Activated CD4-positive, alpha-beta T cell treated with anti-CD3 and anti-CD28 coated beads, Interleukin-2, amount 10 ng/mL, durations not matched to agents 7 days and 5 days (primary cell): ENCODE measurements at places on chromosomes 6 and 20.
A peak's percentile ranks its signal among the peaks of the same experiment; 100 is the strongest.

- DNase-seq, result no peak
These were observed 181.6 kb downstream of the OTOR start for GRCh38 chr20:16929756-16930155.

- no peak for DNase-seq
These were observed 3.1 kb downstream of the FBXL4 start for GRCh38 chr6:98944598-98945081.

DNA sequence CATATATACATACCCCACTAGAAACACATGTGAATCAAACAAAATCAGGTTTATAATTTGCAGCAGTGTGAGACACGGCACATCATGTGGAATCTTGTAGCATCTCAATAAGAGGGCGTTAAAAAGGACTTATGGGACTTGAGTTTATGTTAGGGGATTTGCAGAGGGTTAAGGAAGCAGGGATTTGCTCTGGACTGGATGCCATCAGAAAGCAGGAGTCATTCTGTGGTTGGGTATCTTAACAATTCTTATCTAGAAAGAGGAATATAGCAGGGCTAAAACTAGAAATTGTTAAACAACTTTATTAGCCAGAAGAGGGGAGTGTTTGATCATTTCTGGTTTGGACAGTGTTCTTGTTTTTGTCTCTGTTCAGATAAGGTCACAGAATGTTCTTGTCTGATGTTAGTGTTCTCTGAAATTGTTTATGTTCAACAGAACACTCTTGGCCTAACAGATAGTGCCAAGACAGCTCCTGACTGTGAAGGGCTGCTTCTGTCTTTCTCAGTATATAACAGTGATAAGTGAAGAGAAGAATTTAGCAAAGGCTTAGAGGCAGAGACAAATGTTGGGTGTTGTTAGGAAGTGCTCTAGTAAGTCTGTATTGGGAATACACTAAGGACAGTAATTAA is 39.2 kb downstream of the LIN28B start:
- no peak for DNase-seq

- DNase-seq, result no peak
These were observed 40.8 kb downstream of the SNRNP48 start for GRCh38 chr6:7630792-7631191.

- no peak for DNase-seq
These were observed 162.7 kb upstream of the SUPT3H start for GRCh38 chr6:45540375-45540920.

DNA sequence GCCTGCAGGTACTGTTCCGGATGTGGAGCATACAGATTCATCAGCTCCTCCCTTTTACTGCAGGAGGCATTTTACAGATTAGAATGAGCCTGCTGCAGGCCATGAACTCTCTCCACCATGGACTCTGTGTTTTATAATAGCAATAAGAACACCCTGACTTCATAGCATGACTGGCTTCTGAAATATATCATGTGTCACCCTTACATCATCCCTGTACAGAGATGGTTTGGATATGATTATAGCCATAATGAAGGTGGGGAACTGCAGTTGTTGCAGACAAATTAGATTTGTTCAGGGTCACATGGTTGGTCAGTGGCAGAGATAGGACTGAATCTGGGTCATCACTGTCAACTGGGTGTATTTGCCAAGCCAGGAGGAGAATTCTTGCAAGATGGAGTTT is 100.7 kb downstream of the FOXO3 start:
- DNase-seq, result no peak

DNA sequence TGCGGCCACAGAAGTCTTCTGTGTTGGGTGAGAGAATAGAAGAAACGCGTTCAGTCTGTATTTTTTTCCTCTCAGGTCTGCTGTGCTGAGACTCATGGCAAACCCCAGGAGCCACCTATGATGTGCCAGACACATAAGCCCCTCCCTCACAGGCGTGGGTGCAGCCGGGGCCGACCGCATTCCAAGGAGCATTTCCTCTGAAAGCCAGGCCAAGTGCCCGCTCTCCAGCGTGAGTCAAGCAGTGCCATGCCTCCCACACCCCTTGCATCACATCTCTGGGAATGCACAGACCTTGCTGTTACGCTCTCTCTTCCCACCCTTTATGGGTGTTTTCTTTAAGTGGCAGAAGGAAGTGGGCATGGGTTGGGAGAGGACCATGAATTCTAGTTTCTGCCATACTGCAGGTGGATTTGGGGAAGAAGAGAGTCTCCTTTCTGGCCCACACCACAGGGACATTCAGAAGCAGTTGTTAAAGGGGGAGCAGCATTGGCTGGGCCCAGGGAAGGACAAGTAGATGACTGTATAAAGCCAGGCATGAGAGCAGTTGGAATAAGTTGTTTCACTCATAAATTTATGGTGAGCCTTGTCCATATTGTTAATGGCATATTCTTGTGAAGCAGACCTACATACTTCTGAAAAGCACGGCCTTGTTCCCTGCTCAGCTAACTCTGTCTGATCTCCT is 37.1 kb upstream of the TFAP2A start:
- DNase-seq, result no peak

DNA sequence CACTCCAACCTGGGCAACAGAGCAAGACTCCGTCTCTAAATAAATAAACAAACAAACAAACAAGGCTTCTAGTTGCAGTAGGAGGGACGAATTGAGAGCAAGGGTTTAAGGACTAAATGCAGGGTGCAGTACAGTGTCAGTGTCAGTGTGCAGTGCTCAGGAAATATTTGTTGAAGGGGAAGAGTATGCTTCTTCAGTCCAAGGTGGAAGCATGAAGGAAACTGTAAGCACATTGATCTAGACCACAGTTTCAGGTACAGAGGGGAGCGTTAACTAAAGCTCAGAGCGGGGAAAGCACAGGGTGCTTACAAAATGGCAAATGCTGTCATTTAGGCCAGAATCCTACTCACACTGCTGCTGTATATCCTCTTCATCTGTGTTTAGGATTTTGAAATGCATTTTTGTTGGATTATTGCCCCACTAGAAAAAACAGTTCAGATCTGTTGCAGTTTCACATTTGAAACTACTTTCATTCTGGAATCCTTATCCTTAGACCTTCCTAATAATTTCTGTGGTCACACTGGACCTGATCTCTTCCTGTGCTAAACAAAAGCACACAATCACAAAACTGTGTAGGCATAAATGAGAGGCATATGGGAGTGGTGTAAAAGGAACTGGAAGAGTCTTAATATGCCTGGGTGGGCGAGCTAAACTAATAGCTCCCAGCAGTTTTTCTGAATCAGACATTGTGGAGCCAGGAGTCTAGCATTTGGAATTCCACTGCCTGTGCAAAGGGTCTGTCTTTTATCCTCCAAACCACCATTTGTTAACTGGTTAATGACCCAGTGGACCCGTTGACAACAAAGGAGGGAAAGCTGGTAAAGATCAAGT is 41.4 kb downstream of the CBFA2T2 start:
- DNase-seq, result no peak

GRCh38 chr20:10954137-10954840 is 280.5 kb upstream of the JAG1 start:
- no peak for DNase-seq

DNA sequence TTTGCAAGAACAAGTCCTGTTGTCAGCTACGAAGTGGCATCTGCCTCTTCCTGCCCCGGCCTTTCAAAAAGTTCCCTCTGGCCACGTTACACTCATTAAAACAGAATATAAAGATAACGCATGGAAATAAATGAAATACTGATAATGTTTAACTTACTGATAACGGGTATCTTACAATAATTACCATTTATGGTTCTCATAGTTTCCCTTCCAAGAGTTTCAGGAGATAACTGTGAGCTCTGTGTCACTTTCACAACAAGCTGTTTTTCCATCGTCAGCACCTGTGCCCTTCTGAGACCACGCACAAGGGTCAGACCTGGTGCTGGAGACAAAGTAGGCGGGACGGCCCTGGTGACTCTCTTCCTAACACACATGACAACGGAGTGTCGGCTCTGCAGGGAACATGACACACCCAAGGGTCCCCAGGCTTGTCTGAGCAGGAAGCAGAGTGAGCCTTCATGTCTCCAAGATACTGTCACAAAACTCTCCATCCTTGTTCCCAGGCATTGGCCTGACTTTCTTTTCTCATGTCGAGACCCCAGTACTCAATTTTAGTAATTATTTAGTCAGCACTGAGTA is 86.2 kb upstream of the THBS2 start:
- no peak for DNase-seq

- no peak for DNase-seq
These were observed 90.9 kb downstream of the PRND start for GRCh38 chr20:4812641-4813075.

DNA sequence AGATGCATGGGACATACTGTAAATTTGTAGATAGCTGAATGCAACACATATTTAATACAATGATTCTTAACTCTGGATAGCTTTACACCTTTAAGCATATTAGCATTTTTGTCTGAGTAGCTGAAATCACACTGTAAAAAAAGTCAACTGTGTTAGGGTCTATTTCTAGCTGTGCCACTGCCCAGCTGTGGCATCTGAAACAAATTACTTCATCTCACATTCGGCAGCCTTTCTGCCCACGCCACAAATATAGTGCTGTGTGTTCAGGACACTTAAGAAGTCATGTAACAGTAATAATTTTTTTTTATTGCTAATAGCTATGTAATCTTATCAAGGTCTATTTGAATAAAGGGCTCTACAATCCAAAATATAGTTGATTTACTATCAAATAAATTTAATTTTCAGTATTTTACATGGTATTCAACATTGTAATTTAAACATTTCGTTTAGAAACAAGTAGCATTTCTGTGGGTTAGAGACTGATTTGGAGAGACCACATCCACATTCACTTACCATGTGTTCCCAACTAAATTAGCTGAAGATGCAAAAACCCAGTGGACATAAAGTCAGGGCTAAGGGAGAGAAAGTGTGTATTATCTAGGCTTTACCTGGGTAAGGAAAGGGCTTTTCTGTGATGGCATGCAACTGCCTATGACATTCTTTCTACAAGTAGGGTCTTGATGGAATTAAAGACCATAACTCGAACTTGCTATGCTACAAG is 276.7 kb downstream of the PLCB1 start:
- DNase-seq, result no peak

DNA sequence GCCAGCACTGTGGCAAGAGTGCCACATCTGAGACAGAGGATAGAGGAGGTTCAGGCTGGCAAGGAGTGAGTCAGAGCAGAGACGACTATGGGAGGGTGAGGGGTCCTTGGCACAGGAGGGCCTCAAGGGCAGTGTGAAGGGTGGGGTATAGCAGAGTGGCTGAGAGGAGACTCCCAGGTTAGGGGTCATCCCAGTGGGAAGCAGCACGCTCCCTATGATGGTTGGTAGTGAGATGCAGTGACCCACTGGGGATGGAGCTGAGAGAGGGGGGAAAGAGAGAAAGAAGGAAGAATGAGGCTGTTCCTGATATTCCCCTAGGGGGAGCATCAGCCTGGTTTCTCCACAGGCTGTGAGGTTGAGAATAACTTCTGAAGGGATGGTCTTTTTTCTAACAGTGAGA is 97.3 kb downstream of the INSM1 start:
- DNase-seq, result no peak

- DNase-seq, result peak; percentile 18
These were observed 57.2 kb downstream of the CEP43 start for GRCh38 chr6:167056370-167056769.

- no peak for DNase-seq
These were observed 38.6 kb downstream of the GHRH start for GRCh38 chr20:37223053-37223452.

- no peak for DNase-seq
These were observed 862 bp upstream of the SOBP start for GRCh38 chr6:107488875-107489635.

- DNase-seq, result no peak
These were observed 80.9 kb upstream of the PLN start for GRCh38 chr6:118467181-118467580.

GRCh38 chr6:150755042-150755441 is 110.5 kb upstream of the MTHFD1L start:
- no peak for DNase-seq

GRCh38 chr20:46900086-46900485 is 5.4 kb downstream of the EYA2 start:
- DNase-seq, result no peak

GRCh38 chr6:108650325-108650724 is 89.6 kb downstream of the FOXO3 start:
- DNase-seq, result no peak

DNA sequence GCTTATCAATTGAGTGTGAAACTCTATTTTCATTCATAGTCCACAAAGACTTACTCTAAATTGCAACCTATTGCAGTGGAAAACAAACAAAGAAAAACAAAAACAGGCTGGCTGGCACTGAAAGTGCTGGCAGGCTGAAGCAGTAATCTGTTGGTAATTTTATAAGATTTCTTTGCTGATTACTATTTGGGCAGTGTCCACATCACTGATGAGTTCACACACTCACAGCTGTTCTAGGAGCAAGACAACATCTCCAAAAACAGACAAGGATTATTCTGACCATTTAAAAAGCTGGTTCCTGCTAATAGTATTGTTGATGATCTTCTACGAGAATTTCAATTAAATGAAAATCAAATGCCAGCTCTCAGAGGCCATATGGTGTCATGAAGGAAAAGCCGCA is 26.9 kb downstream of the MARCKS start:
- no peak for DNase-seq

DNA sequence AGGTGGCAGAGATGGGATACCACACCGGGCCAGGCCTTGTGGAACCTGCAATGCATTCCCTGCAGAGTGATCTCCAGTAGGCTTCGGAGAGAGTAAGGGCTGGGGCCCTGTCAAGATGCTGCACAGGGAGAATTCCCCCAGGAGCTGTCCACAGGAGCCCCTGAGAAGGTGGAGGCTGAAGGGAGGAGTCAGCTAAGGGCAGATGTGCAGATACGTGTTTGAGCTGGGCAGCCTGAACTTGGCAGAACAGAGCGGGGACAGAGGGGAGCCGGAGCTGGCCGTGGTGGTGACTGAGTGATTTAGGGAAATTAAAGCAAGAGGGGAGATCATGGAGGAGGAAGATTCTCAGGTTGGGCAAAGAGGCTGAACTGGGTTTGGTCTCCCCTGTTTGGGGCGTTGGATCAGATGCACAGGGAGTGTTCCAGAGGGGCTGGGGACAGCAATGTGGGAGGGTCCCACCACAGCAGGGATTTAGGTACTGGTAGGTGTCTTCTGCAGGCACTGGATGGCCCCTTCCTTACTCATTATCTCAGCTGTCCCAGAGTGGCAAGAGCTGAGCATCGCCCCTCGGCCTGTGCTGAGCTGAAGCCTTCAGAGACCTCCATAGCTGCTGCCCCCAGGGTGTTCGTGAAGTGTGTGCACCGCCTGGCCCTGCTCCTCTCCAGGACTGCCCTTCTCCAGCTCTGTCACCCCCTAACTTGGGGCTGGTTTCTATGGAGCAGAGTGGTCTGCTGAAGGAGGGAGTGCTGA is 3.8 kb upstream of the NCR2 start:
- DNase-seq, result no peak

- peak; percentile 70 for DNase-seq
These were observed 63.9 kb upstream of the FUCA2 start for GRCh38 chr6:143575440-143575839.

- no peak for DNase-seq
These were observed 3.0 kb upstream of the C4A start for GRCh38 chr6:31978831-31979230.

DNA sequence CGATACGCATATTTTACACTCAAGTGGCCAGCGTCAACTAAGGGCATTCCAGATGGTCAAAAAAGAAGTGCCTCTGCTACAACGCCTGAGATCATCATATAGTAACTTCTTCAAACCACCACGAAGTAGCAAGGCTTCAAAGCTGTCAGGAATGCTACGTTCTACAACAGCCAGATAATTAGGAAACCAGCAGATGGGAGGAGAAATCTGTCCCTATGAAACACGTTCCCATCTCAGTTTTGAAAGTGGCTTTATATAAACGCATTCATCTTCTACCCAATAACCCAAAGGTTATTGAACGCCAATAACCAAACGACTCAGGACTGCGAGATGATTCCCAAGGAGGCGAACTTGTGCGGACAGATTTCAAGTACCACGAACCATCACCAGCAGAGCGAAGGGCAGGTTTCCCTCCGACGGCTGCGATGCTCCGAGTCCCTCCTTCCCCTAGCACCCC is 1.2 kb downstream of the ABHD12 start:
- peak; percentile 15 for DNase-seq
